Dermis microvascular lymphatic vessel endothelial cell (primary cell): ENCODE measurements at places on chromosomes 11 and 22. TPM values are rescaled to one million over a fixed set of nuclear protein-coding genes. Genes with fewer than 3 reads are reported as not detected.

SCARF2 gene
- 4.6 and 7.1 TPM in 2 replicates for total RNA-seq

IL10RA gene
- total RNA-seq, result 0.25 TPM in 1 of 2 replicates, not detected in the other

OR52I2 gene
- not detected in 2 replicates for total RNA-seq

SPI1 gene
- total RNA-seq, result under 0.01 TPM in 1 of 2 replicates, not detected in the other

IPO7 gene
- 108 and 112 TPM in 2 replicates for total RNA-seq

CTSW gene
- total RNA-seq, result 0.13 TPM in 2 replicates

TNNT3 gene
- total RNA-seq, result not detected in 2 replicates

MS4A12 gene
- not detected in 2 replicates for total RNA-seq

- peak; percentile 46 for DNase-seq
Measured at GRCh38 chr22:37045958-37046357, 5.6 kb upstream of the KCTD17 start.

DNA sequence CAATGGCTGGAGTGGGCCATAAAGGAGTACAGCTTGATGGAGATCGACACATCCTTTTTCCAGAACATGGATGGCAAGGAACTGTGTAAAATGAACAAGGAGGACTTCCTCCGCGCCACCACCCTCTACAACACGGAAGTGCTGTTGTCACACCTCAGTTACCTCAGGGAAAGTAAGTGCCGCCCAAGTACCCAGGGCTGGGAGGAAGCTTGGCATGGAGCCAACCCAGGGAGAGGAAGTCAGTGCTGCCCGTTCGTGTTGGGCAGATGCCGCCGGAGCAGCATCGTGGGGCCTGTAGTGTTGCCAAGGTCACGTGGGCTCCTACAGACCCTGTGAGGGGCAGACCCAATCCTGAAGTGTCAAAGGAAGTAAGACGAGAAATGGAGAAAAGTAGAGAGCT, 78.9 kb downstream of the FLI1 start:
- no peak for DNase-seq

DNA sequence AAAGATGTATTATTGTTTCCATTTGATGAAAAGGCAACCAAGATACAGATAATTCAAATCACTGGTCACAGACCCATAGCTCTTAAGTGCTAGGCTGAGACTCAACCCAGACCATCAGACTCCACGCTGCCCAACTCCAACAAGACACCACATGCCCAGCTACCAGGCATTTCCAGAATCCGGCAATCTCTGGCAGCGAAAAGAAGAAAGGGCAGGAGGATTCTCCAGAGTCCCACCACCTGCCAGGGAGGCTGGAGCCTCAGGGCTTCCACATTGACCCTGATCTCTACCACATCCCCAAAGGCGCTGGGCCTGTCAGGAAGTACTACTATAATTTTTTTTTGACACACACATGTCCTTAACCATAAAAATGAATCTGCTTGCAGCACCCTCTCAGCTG, 61.4 kb upstream of the ARFGAP3 start:
- no peak for DNase-seq

DNA sequence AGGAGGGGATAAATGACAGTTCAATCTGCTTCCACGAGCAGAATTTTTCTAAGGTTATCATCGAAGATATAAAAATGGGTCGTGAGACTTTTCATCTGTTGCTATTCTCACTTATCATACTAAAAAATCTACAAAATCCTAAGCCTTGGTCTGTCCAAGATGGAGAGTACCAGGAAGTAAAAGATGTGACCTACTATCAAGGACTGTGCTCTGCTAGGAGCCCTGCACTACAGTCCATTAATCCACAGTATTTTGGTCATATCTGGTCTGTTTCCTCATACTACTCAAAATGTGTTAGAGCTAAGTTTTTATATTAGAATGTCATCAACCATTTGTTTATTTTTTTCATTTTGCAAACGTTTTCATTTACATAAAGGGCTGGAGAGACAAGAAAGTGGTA, 79.4 kb downstream of the DDIAS start:
- no peak for DNase-seq

GRCh38 chr11:22331771-22332170, 6.4 kb upstream of the SLC17A6 start:
- no peak for DNase-seq

GRCh38 chr11:83583757-83584366, 297.7 kb upstream of the CCDC90B start:
- DNase-seq, result no peak

DNA sequence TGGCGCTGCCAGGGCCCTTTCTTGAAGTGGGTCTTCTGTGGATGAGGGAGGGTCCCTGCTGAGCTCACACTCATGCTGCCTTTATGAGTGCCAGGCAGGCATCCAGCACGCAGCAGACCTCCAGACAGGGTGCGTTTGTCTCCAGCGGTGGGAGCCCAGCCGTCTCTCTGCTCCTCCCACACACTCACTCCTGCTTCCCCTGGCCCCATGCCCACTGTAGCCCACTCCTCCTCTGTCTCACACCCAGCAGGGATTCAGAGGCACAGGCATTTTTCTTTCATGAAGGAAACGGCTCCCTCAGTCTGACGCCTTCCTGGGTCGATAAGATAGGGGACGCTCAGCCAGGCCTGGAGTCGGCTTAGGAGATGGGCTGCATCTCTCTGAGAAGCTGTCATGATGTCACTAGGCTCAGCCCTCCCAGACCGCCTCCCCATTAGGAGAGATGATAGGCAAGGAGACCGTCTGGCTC, 183.9 kb upstream of the NCAM1 start:
- no peak for DNase-seq

GRCh38 chr11:100105255-100105981, 581.7 kb upstream of the ARHGAP42 start:
- no peak for DNase-seq

GRCh38 chr11:111104185-111104584, 141.3 kb upstream of the POU2AF2 start:
- DNase-seq, result no peak

GRCh38 chr11:105960252-105961245, 61.5 kb downstream of the MSANTD4 start:
- no peak for DNase-seq

DNA sequence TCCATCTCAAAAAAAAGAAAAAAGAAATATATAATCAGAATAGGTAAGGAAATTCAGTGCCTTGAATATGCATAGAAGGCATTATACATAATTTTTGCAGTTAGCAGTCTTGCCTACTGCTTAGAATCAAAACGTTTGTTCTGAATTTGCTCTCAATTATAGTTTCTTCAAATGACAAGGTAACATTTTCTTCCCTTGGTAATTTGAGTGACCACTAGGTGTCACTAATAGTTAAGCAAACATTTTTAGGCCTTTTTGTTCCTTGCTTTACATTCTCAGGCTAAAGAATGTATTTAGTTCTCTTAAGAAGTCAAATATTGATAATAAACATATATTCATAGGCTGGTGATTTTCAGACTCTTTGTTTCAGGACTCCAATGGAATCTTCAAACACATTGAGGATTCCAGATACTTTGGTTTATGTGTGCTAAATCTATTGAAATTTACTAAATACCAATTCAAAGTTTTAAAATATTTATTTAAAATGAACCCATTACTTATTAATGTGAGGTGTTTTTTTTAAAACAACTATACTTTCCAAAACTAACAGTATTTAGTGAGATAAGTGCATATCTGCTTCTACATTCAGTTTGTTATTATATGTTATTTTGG, 55.0 kb upstream of the DEPDC7 start:
- DNase-seq, result peak; percentile 56

GRCh38 chr11:57255618-57256017, 18.6 kb upstream of the APLNR start:
- DNase-seq, result no peak

DNA sequence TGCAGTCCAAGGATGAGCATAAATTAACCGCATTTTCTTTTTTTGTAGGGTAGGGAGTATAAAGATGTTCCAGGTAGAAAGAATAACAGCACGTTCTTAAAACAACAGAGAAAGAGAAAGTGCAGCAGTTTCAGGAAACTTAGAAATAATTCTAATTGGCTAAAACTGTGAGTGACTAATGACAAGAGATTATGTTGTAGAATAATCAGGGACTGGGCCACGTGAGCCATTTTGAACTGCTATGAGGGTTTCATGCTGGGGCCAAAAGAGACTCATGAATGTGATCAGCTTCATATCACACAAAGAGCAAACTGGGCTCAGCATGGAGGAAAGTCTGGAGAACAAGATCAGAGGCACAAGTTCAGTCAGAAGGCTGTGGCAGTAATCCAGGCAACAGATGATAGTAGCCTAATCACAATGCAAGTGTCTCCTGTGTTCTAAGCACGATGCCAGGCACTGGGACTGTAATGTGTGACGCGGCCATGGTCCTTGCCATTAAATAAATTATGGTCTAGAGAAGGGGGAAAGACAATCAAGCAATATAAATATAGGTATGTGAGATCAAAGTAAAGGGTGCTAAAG, 17.9 kb downstream of the CWF19L2 start:
- DNase-seq, result no peak

DNA sequence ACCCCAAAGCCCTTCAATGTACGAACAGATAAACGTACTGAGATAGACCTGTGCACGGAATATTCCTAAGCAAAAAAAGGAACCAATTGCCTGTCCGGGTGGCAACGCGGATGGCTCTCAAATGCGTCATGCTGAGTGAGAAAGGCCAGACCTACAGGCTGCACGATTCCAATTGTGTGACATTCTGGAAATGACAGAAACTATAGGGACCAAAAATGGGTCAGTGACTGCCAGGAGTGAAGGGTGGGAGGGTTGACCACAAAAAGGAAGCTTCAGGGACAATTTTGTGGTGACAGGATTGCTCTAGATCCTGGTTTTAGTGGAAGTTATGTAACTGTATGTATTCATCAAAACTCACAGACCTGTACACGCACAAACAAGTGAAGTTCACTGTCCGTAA, 24.0 kb upstream of the SYT8 start:
- DNase-seq, result no peak

DNA sequence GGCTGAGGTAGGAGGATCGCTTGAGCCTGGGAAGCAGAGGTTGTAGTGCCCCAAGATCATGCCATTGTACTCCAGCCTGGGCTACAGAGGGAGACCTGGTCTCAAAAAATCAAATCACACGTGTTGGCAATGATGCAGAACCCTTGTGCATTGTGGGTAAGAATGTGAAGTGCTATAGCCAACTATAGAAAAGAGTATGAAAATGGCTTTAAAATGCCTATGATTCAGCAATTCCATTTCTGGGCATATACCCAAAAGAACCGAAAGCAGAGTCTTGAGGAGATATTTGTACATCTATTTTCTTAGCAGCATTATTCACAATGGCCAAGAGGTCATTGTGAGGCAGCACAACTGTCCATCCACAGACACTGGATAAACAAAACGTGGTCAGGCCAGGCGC, 2.6 kb upstream of the FADS3 start:
- no peak for DNase-seq

DNA sequence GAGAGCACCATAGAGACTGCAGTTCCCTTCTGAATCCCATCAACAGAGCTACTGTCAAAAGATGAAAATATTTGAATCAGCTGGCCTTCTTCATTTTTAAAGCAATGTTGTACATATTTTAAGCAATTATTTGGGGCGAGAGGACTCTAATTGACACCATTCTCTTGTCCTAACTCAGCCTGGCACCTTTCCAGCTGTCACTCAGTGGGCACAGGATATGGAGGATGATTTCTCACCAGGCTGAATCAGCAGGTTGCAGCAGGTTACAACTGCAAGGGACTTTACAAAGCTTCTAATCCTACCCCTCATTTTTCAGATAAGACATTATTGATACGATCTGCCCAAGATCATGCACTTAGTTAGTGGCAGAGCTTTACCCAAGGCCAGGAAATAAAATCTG, 11.9 kb upstream of the WT1 start:
- no peak for DNase-seq

GRCh38 chr11:60964801-60965200, 6.7 kb upstream of the CD6 start:
- DNase-seq, result no peak

DNA sequence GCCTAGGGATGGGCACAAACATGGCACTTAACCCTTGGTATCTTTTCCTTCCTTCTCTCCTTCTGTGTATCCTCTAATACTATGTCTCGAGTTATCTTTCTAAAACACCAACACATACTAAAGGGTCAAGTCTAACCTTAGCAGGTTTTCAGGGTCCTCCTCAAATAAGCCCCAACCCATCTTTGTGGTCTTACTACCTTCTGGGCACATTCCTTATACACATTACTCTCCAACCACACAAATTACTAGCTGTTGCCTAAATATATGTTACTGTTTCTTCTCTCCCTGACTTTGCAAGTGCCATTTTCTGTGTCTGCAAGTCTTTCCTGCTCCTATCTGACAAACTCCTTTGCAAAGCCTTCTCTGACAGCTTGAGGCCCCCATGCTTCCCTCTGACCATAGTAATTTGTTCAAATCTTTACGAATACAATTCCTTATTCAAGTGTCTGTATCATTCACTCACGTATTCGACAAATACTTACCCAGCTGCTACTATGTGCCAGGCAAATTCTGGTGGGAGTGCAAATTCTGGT, 15.8 kb upstream of the NUP160 start:
- DNase-seq, result no peak
